HEK293T (cell line): ENCODE measurements at places on chromosomes 1 and 21.
A peak's percentile ranks its signal among the peaks of the same experiment; 100 is the strongest.

DNA sequence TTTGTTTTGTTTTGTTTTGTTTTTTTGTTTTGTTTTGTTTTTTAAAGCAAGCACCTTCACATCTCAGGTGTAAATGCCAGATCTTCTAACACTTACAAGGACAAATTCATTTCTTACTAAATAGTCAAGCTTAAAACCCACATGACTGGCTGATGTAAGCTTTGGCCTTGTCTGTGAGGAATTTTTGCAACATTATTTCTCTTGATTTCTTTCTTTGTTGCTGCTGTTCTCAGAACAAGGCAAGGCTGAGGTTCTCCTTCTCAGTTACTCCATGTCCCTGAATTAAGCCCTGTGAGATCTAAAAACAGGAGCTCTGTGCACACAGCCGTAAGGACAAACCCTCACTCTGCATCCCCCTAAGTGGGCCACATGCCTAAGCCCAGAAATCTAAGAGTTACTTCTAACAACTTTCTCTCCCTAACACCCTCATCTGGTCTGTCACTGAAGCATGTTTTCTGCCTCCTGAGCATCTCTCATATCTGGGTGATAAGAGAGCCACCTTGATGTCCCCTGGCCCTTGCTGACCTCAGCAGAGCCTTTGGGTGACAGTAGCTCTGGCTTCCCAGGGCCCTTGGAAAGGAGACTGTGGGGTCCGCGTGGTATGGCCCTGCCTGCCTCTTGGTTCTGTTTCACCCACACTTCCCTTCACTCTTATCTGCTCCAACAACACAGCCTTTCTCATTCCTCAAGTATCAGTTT lies 81.2 kb upstream of the HOOK1 start:
- DNase-seq = no peak

DNA sequence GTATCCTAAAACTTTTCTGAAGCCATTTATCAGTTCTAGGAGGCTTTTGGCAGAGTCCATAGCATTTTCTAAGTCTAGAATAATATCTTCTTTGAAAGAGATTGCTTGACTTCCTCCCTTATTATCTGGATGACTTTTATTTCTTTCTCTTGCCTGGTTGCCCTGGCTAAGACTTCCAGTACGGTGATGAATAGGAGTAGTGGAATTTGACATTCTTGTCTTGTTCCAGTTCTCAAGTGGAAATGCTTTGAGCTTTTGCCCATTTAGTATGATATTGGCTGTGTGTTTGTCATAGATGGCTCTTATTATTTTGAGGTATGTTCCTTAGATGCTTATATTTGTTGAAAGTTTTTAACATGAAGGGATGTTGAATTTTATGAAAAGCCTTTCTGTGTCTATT lies 1647.9 kb downstream of the PLA2G4A start:
- no peak for DNase-seq

- DNase-seq = no peak
Observed at GRCh38 chr1:96427616-96428015, 294.0 kb upstream of the PTBP2 start.

GRCh38 chr1:64962441-64962840 lies 3.9 kb downstream of the JAK1 start:
- no peak for DNase-seq

DNA sequence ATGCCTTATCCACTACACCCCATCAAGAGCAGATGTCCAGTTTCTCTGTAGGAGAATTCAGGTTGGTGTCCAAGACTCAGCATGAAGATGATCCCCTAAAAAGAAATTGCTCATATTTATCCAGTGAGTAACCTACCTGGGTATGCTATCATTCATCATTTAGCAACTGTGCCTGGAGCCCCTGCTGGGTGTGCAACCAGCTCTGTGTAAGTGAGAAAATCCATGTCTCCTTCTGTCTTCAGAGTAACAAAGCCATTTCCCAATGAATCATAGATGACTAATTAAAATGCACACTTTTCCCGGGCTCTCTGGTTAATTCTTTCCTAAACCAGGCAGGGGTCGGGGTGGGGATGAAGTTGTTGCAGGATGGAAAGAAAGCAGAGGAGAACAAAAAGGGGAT lies 35.8 kb downstream of the OLFML3 start:
- DNase-seq = no peak

DNA sequence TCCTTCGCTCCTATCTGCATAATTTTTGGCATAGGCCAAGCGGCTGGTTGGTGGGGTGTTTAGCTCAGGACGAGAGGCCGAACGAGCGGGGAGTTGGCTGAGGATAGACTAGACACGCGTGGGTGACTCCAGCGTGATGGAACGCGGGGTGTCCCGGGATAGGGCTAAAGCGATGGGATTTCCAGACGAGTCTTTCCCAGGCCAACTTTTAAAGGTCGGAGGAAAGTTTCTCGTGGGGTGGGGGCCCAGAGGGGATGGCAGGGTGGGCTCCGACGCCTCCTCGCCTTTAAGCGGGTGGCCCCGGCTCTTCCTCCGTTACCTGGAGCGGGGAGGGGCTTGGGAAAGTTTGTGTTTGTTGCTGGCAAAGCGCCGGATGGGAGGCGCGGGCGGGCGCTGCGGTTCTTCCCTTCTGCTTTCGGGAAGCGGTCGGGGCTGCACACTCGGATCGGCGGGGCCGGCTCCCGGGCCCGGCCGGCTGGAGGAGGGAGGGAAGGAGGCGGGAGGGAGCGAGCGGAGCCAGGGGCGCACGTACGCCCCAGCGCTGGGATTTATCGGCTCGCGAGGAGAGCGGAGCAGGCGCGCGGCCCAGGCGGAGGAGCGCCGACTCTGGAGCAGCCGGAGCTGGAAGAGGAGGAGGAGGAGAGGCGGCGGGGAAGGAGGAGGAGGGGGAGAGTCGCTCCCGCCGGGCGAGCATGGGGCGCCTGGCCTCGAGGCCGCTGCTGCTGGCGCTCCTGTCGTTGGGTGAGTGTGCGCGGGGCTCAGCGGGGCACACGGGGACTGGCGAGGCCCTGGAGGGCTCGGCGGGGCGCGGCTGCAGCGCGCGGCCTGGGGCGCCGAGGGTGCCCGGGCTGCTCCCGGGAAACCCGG lies at the start of gene PTGFRN:
TSS of gene PTGFRN (plus strand) at position 405 of the 867 bp plus-strand sequence. CDS start at position 693, 288 bp downstream.
- peak; percentile 87 for DNase-seq

DNA sequence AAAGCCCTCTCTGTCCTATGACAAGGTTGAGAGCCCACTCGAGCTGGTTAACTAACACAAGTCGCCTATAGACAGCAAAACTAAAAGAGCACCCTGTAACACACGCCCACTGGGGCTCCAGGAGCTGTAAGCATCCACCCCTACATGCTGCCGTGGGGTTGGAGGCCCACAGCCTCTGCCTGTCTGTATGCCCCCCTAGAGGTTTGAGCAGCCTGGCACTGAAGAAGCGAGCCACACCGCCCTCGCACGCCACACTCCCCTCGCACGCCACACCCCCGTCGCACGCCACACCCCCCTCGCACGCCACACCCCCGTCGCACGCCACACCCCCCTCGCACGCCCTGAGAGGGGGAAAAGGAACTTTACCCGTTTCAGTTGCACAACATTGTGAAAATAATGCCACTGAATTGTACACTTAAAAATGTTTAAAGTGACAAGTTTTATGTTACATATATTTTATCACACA lies 13.2 kb upstream of the HMGCL start:
- peak; percentile 71 for DNase-seq

DNA sequence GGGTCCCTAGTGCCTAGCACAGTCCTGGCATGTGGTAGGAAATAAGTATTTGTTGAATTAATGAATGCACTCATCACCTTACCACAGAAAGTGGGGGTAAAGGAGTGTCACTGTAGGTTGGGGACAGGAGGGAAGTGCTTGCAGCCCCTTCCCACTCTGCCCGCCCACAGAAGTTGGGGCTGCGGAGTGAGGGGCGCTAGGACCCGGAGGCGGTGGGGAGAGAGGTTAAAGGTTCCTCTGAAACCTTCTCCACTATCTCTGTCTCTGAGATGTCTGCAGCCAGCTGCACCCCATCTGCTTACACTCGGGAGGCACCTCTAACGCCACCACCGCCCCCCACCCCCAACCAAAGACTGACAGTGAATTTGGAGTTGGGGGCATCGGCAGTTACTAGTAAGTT lies 1.4 kb upstream of the WNT2B start:
- DNase-seq = no peak

DNA sequence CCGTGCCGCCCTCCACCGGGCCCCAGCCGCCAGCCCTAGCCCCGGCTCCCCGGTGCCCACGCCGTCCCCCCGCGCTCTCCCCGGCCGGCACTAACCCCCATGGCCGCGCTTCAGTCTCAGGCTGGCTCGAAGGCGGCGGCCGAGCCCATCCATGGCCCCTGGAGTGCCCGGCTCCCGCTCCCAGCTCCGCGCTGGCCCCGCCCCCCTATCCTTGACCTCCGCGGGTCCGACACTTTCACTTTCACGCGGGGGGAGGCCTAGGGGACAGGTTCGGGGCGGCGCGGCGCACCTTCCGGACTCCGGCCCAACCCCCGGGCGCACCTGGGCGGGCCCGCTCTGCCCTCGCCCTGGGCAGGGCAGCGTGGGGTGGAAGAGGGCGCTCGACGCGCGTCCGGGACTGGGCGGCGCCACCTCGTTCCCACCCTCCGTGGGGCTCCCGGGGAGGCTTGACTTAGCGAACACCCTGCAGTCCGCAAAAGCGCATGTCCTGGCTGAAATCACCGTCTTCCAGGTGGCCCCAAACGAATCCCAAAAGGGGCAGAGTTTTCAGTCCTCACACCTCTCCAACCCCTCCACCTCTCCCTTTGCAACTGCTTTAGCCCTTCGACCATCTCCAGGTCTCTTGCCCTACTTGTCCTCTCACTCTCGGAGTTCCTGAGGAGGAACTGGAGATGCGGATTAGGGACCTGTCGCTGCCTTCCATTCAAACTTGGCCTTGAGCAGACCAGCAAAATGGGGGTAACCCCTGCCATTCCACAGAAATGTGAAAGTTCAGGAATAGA lies 3.9 kb upstream of the DENND2D start:
- no peak for DNase-seq

DNA sequence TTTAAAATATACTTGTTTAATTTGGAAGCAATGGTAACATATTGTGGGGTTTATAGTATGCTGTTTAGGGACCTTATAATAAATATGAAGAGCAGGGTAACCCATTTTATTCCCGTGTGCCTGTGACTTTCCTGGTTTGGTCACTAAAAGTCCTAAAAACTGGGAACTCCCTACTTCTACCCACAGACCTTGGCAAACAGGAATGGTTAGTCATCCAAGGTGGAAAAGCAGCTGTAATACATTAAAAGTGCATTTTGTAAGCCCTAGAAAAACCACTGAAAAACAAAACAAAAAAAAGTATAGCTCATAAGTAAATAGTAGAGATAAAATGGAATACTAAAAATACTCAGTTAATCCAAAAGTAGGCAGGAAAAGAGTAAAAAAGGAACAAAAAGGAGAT lies 538.9 kb downstream of the LMO4 start:
- DNase-seq = no peak

GRCh38 chr1:12315146-12315545 lies 85.3 kb downstream of the VPS13D start:
- DNase-seq = no peak

GRCh38 chr1:161172776-161173376 lies 4.4 kb downstream of the B4GALT3 start:
- DNase-seq = no peak

- DNase-seq = no peak
Observed at GRCh38 chr21:36551731-36552433, 72.0 kb upstream of the CLDN14 start.

DNA sequence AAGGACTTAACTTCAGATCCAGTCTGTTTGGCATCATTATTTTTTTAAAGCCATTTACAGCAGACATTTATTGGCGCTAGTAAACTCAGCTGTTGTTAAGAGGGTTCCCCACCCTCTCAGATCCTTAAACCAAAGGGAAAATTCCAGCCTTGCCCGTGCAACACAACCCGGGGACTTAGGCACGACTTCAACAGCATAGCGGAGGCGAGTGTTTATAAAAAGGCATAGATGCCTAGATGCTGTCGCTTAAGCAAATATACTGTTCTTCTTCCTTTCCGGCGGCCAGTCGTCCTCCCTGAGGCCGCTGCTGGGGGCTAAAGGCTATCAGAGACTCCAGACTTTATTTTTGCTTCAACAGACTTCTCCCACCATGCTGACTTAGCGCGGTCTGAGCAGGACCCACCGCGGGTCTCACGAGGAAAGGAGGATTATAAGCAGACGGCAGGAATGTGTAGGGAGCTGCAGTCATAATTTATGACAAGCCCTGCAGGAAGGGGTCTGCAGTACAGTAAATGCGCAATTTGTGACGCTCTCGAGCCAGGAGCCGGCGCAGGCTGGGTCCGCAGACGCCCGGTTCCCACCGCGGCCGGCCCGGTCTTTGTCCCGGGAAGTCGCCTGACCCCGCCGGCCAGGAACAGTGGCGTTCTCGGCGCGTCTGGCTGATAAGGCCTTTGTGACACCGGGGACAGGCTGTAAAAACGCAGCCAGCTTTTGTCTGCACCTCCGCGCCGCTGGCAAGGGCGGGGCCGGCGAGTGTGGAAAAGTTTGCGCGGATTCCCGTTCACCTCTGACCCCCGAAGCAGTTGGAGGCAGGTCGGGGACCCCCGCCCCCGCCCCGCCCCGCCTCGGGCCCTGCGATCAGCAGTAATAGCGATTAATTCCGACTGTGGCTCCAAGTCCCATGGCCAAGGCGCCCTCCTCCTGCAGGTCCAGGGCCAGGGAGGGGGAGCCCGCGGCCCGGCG lies 61.2 kb upstream of the ARHGEF16 start:
- peak; percentile 67 for DNase-seq

GRCh38 chr1:204345438-204345841 lies 14.3 kb downstream of the PLEKHA6 start:
- DNase-seq = no peak

DNA sequence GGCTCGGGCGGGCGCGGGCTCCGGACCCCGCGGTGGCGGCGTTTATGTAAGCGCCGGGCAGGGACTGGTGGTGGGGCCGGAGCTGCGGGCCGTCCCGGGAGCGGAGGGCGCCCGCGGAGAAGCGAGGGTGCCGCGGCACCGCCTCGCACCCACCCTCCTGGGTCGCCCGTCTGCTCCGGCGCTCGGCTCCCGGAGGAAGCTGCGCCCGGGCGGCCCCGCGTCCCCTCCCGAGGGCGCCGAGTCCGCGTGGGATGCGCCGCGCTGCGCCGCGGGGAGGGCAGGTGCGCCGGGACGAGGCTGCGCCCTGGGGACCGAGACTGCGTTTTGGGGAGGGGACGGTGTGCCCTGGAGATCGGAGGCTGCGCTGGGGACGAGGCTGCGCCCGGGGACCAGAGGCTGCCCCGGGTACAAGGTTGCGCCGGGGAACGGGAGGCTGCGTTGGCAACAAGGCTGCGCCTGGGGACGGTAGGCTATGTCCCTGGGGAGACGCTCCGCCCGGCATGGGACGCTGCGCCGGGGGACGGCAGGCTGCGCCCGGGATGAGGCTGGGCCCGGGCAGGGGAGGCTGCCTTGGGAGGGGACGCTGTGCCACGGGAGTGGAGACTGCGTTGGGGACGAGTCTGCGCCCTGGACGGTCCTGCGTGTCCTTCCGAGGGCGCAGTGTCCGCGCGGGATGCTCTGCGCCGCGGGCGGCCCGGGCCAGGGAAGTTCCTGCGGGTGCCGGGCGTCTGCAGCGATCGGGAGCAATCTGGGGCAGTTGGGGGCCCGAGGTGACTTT lies 627 bp downstream of the ADARB1 start:
- peak; percentile 56 for DNase-seq

DNA sequence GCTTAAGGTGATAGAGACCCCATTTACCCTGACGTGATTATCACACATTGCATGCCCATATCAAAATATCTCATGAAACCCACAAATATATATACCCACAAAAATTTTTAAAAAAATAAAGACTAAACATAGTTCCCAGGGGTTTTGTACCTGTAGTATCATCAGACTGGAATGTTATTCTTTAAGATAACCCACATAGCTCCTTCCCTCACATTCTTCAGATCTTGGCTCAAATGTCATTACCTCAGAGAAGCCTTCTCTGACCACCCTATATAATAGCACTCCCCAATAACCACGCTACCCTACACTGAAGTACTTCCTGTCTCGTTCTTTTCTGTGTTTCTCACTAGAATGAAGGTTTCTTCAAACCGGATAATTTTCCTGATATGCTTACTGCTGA lies 138.3 kb upstream of the SNX7 start:
- DNase-seq = no peak

- no peak for DNase-seq
Observed at GRCh38 chr1:73910466-73910865, 287.5 kb downstream of the LRRIQ3 start.
